HCT116 (cell line): ENCODE measurements at places on chromosomes 6 and 20.

DNA sequence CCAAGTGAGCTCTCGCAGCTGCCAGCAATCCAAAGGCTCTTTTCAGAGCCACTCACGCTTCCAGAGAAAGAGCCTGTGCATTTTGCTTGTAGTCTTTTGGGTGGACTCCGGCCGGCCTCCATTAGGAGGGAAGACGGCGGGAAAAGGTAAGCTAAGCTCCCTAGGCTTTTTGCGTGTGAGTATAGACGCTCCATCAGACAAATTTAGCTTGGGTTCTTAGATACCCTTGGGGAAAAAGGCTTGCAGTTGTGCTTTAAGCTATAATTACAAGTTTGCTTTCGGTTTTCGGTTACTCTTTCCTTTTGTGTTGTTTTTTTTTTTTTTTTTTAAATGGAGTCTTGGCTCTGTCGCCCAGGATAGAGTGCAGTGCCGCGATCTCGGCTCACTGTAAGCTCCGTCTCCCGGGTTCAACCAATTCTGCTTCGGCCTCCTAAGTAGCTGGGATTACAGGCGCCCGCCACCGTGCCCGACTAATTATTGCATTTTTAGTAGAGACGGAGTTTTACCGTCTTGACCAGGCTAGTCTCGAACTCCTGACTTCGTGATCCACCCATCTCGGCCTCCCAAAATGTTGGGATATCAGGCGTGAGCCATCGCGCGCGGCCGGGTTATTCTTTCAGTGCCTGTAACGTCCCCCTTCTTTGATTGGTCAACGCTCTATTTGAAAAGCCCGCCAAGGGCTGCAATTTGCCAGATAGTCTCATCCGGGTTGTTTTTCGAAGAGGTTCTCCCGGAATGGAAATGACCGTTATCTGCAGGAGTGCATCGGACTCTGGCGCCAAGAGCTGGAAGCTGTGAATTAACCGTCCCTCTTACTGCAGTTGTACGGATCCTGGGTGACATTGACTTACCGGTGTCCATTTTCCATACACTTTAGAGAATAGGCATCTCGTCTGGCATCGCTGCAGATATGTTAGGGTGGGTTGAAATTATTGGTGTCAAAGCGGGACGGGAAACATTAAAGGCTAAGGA, 18.1 kb downstream of the OR2B2 start:
- DNase-seq: peak; percentile 91

DNA sequence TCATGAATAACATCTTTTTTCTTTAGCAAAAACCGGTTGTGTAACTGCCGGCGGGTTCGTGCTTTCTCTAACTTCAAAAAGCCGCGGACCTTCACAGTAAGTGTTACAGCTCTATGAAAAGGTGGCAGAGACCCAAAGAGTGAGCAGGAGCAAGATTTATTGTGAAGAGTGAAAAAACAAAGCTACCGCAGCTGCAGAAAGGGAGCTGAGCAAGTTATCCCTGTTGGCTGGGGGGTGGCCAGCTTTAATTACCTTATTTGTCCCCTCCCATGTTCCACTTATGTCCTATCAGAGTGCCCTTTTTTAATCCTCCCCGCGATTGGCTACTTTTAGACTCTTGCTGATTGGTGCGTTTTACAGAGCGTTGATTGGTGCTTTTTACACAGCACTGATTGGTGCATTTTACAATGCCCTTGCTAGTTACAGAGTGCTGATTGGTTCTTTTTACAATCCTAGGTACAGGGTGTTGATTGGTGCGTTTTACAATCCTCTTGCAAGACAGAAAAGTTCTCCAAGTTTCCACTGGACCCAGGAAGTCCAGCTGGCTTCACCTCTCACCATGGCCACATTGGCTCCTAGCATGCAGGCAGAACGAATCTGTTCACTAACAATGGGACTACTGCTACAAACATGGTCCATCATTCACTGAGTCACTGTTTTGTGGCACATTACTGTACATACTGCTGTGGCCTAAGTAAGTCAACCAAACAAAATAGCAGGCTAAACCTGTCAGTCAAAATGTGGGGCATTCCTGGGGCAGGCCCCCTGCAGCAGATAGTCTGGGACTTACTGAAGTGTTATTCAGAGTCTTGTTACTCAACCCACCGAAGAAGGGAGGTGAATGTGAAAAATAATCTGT, 52.8 kb downstream of the MYLIP start:
- peak; percentile 6 for DNase-seq

DNA sequence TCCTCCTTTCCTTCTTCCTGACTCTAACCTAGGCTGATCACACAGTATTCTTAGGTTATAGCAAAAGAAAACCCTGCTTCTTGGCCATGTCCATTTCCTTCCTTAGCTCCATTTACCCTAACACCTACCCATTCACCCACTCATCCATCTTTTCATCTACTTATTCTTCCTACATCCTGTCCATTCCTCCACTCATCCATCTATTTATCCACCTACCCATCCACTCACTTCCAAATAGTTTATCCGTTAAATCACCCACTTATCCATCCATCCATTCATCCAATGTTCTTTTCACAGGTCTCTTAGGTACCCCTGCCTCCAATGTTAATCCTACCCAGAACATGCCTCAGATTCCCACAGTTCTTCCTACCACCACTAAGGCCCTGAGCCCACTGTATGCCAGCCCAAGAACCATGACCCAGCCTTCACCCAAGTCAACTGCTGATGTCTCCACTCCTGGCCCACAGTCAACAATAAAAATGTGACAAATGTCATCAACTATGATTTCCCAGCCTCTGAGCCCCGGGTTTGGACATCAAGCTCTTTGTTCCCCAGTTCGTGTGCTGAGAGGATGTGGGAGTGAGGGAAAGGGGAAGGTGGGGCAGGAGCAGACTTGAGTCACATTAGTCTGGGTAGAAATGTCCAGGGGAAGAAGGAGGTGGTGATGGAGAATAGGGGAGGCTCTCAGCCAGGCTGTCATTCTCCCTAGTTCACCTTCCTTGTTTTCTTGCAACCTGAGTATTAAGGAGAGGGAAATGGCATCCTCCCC, 24.4 kb downstream of the TREML4 start:
- no peak for DNase-seq

DNA sequence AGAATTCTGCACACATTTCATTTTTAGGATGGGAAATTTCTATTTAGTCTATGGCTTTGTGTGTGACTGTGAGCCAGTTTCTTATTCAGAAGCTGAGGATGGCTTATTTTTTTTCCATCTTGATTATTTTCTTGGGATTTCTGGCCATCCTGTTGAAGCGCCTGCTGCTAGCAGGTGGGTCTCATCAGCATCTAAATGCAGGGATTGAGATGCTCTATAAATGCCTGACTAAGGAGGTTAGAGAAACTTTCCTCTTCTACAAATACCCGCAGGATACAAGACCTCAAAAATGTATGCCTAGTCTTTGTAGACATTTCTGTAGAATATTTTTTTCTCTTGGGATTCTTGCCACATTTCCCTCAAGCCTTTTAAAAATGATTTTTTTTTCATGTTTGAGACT, 138.0 kb upstream of the CCN2 start:
- no peak for DNase-seq

- no peak for DNase-seq
Measured at GRCh38 chr6:43887906-43888683, 118.1 kb downstream of the VEGFA start.

GRCh38 chr6:168560126-168560525, 119.1 kb downstream of the SMOC2 start:
- no peak for DNase-seq

- DNase-seq: no peak
Measured at GRCh38 chr6:119148825-119149525, 70.5 kb upstream of the FAM184A start.

DNA sequence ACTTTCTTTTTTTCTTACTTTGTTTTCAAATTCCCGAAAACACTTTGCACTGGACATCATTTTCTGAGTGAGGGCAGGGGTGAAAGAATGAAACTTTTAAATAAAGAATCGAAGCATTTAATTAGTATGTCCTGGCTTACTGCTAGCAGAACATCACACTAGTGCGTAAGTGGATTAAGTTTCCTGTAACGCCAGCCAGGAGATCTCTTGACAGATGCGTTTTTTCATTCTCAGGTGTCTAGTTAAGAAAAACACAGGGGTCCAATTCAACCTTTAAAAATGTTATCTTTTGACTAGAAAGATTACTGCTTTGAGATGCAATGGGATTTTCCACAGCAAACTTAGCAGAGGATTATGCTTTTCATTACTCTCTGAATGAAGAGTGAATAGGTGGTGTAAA, 858.8 kb upstream of the EPHA7 start:
- DNase-seq: no peak

- DNase-seq: no peak
Measured at GRCh38 chr6:12265791-12266190, 24.4 kb upstream of the EDN1 start.

DNA sequence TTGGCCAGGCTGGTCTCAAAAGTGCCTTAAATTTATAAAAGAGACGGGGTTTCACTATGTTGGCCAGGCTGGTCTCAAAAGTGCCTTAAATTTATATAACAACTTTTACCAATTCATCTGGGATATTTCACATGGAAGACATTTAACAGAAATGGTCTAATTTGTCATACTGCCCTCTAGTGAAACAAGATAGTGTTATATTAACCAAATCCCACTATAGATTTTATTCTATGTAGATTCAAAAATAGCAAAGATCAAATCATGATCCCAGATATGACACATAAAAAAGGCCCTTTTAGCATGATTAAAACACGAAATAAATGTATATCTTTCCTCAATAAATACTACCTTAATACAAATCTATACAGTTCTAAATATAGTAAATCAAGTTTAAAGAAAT, 102.8 kb upstream of the TFAP2D start:
- no peak for DNase-seq

- DNase-seq: no peak
Measured at GRCh38 chr6:56714273-56714672, 71.6 kb upstream of the DST start.

DNA sequence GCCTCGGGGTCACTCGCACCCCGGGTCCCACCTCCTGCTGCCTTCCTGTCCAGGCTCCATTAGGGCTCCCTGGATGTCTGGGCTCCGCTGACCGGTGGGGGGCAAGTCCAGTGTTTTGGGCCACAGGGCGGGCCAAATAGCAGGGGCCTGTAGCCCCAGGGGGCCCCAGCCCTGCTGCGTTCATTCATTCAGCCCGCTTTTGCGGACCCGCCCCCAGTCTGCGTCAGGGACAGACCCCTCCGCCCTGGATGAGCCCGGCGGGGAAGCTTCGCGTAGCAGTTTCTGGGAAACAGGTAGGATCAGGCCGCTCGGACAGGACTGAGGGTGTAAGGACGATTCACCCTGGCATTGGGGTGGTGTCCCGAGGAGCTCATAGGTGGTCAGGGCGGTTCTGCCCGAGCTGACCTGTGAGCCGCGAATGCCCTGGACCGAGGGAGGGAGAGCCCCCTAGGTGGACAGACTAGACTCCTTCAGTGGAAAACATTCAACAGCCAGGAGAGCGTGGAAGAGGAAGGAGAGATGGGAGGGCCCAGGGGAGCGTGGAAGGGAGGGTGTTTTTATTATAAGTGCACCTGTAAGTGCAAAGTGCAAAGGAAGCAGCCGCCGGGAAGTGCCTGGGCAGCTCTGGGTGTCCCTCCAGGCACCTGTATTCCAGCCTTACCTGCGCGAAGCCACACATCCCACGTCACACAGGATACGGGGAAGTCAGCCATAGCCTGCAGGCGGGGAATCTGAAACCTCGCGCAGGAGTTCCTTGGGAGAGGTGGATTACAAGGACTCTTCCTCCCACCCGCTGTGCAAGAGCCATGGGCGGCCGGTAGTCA, 662 bp downstream of the ENTPD6 start:
- peak; percentile 28 for DNase-seq

DNA sequence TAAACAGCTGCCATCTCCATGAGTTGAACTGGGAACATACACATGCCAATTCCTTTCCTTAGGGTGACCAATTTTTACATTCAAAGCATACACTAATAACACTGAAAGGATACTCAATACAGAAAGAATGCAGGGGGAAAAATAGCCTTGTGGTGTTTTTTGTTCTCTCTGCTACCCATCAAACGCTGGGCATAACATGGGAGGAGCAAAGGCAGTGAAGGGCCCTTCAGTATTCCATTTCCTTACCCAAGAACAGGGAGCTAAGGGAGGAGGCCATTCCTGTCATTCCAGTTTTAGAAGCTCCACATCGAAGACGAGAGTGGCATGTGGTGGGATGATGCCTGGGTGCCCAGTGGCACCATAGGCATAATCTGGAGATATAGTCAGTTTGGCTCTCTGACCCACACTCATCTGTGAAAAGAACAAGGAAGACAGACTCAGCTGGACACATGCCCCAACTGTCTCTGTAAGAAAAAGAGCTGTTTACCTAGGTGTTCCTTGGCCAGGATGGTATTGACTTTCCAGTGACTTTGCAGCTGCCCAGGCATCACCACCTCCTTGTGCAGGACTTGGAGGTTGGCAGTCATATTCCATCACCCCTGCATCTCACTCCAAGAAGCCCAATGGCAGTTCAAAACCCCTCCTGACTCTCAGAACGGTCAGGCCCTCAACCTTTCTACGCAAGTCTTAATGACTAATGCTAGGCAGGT, 20.9 kb downstream of the FKBP1A start:
- no peak for DNase-seq

DNA sequence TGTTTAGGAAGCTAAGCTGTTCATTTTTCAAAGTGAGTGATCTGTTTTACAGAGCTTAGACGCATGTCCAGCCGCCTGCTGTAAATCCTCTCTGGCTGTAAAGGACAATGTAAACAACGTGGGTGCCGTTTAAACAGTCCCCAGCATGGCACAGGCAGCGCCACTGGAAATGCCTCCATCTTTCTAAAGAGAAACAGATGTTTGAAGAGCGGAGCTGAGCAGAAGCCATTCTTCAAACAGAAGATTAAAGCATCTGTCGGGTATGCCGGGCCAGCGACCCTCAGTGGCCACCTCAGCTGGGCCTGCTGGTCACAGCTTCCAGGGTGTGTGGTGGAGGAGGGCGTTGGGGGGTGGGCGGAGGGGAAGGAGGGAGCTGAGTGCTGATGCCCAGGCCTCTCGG, 138.6 kb downstream of the ERMARD start:
- DNase-seq: no peak

- no peak for DNase-seq
Measured at GRCh38 chr20:1600736-1601135, 19.1 kb downstream of the SIRPB1 start.

DNA sequence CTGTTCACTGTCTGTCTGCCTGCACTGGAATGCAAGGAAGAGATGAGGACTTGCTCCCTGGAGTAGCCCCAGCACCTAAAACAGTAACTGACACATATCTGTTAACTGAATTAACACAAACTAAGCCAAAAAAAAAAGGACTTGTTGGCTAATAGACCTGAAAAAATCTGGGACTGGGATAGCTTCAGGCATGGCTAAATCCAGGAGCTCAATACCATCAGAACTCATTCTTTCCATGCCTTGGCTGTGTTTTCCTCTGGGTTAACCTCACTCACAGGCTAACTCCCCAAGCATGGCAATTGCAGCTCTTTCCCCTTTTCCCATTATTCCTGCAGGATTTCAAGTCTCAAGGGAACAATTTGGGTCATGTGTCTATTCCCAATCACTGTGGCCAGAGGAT, 21.6 kb upstream of the ARFGEF2 start:
- no peak for DNase-seq
